ENCODE measurements at places on chromosomes 2 and 18.

GRCh38 chr2:175135862-175136261, 32.1 kb downstream of the ATF2 start:
- no peak overlapping the region for H3K27ac ChIP-seq
- no peak for DNase-seq
- H3K4me1 ChIP-seq: peaks cover 52% of the 10 kb centered on the region
- H3K27me3 ChIP-seq: no peaks in the 10 kb centered on the region

- H3K4me1 ChIP-seq: peaks cover 15% of the 10 kb centered on the region
- no peaks in the 10 kb centered on the region for H3K27me3 ChIP-seq
- no peak overlapping the region for H3K4me3 ChIP-seq
- DNase-seq: peak; percentile 46
- H3K36me3 ChIP-seq: peaks cover 36% of the 10 kb centered on the region
- H3K27ac ChIP-seq: no peak overlapping the region
Measured at GRCh38 chr18:79975985-79976680, 11.7 kb downstream of the HSBP1L1 start.

DNA sequence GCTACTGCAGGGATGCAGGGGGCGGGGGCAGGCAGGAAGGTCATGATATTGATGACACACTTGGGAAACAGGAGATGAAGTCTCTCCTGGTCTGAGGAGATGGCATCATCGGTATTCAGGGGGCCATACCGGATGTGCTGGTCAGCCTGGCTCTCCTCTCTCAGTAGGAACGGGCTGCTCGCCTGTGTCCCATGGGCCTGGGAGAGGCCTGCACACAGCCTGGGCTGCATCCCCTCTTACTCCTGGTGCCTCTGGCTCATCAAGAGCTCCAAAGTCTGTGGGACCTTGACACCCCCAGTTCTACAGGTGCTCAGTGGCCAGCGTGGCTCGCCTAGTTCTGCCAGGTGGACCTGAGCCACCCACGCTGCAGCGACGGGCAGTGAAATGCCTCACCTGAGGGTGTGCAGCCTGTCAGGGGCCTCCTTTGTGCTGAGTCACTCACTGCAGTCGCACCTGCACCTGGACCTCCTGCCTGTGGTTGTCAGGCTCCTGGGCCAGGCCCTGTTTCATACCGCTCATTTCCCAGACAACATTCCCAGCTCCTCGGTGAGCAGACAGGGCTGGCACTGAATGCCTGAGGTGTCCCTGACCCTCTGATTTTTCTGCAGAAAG, 18.6 kb upstream of the CNDP1 start:
- no peak overlapping the region for H3K4me3 ChIP-seq
- no peak overlapping the region for H3K27ac ChIP-seq
- no peaks in the 10 kb centered on the region for H3K27me3 ChIP-seq
- no peak for DNase-seq

DNA sequence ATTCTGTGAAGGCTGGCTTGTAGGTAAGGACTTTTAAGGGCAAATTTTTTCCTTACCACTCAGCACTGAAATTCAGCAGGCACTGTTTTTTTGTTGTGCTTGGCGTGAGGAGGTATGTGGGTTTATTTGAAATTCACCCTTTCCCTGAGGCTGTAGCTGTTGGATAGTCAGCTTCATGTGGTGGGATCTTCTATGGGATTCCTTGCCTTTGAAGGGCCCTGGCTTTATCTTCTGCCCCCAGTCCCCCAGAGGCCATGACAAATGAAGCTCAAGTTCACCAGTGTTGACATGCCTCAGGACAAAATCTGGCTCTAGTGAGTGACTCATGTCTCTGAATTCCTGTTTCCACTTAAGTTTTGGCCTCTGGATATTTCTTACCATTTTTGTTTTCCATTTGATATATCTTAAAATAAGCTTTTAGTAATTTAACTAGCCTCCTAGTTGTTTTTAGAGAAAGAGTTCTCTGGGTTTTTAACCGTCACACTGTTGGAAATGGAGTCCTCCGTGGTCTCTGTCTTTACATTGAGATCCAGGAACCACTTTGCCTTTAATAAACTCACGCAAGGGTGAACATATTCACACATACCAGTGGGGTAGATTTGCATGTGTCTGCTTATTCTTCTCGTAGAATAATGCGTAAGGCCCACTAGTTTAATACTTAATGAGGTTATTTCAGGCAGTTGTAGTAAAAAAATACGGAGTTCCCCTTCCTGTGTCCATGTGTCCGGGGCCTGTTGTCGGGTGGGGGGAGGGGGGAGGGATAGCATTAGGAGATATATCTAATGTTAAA, 211.1 kb upstream of the FAM98A start:
- no peaks in the 10 kb centered on the region for H3K4me1 ChIP-seq
- H3K4me3 ChIP-seq: no peak overlapping the region
- H3K27me3 ChIP-seq: no peaks in the 10 kb centered on the region
- DNase-seq: no peak
- no peak overlapping the region for H3K27ac ChIP-seq

GRCh38 chr18:50231621-50232020, 34.7 kb downstream of the CFAP53 start:
- H3K27ac ChIP-seq: no peak overlapping the region
- no peak overlapping the region for H3K4me3 ChIP-seq
- H3K4me1 ChIP-seq: no peaks in the 10 kb centered on the region
- DNase-seq: no peak
- H3K27me3 ChIP-seq: peaks cover 33% of the 10 kb centered on the region
- no peaks in the 10 kb centered on the region for H3K36me3 ChIP-seq

DNA sequence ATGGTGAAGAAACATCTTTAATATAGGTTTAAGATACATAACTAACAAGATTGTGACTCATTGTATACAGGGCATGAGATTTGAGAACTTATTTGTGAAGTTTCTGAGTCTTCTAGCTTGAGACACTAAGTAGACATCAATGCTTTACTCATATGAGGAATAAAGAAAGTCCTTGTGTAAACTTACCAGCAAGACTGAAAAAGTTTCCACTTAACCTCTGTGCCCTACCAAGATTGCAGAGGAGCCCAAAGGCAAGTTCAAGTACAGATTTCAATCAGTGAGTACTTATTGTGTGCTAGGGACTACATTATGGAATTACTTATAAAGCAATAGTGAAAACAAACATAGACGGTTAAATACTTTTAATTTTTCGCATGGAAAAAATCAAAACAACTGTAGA, 1041.2 kb upstream of the CELF4 start:
- H3K4me3 ChIP-seq: no peak overlapping the region
- H3K36me3 ChIP-seq: no peaks in the 10 kb centered on the region
- H3K4me1 ChIP-seq: no peaks in the 10 kb centered on the region
- no peaks in the 10 kb centered on the region for H3K27me3 ChIP-seq
